ENCODE measurements at places on chromosomes 4 and X.

GRCh38 chrX:131067216-131067615 lies 9.1 kb downstream of the ARHGAP36 start:
- DNase-seq, result no peak

GRCh38 chr4:3346146-3346545 lies 53.3 kb downstream of the RGS12 start:
- peak; percentile 90 for DNase-seq

DNA sequence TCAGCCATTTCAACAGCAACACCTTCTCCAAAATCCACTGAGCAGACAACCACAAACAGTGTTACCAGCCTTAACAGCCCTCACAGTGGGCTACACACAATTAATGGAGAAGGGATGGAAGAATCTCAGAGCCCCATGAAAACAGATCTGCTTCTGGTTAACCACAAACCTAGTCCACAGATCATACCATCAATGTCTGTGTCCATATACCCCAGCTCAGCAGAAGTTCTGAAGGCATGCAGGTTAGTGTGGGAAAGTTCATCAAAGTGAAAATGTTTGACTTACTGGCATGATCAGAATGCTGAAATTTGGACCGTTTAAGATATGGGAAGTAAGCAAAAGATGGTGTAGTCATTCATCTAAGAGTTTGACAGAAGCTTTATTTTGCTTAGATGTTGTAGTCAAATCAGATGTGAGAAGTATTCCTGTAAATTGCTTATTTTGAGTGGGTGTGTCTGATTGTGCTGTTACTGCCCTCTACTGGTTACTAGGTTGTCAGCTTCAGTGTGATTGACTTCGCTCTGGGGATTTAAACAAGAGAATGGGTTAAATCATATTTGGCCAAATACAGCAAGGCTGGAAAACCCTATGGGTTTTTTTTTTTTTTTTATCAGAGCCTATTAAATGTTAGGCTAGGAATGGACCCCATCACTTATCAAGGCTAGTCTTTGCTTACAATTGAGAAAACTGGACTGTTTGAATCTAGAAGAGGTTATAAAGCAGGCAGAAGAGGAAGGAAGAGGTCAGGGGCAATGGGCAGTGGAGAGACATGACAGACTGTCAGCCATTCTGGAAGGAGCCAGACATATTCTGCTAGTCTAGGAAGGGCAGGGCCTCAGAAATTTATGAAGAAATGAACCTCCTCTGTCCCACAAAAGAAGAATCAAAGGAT lies 130.3 kb downstream of the DIPK2B start:
- peak; percentile 59 for DNase-seq

- DNase-seq, result peak; percentile 77
These were observed 79.6 kb downstream of the CCKAR start for GRCh38 chr4:26410385-26411293.

GRCh38 chr4:184641022-184641421 lies 8.2 kb downstream of the CASP3 start:
- DNase-seq, result no peak

DNA sequence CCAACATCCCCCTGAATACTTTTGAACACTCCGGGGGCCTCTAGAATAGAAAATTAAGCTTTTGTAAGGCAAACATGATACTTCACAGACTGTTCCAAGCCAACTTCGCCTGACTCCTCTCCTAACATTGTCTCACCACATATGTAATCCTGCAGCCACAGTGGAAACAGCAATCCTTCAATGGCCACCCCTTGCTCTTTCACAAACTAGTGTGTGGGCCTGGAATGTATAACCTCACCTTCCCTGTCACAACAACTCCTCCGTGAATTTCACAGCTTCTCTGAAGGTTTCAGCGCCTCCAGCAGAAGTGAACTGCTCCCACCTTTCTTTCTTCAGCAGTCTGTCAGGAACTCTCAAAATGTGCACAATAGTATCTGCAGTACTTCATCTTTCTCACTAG lies 185.1 kb downstream of the ADGRL3 start:
- DNase-seq, result no peak

DNA sequence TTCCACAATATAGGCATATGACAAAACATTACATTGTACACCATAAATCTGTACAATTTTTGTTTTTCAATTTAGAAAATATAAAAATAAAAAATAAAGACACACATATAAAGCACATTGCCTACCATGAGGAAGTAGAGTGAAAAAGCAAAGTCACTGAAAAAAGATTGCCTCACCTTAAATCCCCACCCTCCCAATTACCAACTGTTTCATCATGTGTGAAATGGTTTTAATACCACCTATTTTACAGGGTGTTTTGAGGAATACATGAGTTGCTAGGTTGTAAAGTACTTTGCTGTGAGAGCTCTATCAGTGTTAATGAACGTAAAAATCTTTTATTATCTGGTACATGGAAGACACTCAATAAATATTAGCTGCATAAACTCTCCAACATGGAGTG lies 373.6 kb upstream of the NDST3 start:
- DNase-seq, result no peak

- DNase-seq, result no peak
These were observed 62.2 kb downstream of the EVC start for GRCh38 chr4:5773271-5773555.

DNA sequence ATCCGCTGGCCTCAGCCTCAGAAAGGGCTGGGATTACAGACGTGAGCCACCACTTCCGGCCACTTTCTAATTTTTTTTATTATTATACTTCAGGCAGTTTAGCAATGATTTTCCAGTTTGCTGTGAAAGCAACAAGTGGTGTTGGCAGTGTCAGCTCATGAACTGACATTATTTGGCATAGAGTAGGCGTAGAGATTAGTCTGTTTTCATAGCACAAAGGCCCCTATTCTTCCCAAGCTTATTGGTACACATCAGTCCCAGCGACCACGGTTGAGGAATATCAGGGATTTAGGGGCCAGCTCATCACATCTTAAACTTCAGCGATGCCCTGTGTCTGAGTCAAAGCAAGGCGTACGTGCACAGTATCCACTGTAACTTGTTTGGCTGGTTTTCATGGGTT lies 53.0 kb upstream of the RASSF6 start:
- no peak for DNase-seq

DNA sequence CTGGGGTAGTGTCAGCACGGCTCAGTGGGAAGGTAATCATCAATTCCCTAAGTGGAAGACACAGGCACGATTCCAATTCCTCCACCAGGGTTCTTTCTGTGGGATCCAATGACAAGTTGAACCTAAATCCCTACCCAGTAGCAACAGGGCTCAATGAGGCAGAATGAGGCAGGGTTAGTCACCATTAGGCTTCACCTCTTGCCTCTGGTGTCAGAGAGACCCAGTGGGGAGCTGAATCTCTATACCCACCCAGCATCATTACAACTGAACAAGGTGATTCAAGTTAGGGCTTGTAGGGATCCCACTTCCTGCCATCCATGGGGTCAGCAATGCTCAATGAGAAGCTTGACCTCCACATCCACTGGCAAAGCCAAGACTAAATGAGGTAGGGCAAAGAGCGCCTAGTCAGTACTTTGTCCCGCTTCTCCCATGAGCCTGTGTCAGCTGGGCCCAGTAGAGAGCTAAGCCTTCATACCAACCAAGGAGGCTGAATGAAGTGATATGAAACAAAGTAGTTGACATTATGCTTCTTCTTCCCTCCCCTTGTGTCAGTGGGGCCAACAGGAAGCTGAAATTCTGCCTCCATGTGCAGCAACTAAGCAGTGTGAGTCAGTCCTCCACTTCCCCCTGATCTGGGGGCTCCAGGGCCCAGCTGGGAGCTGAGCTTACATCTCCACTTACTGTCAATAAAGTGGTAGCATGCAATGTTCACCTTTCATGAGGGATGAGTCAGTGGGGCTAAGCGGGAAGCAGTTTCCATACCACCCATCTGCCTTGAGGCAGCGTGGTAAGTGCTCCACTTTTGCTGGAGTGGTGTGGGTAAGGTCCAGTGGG lies 36.4 kb upstream of the RBM41 start:
- peak; percentile 43 for DNase-seq

DNA sequence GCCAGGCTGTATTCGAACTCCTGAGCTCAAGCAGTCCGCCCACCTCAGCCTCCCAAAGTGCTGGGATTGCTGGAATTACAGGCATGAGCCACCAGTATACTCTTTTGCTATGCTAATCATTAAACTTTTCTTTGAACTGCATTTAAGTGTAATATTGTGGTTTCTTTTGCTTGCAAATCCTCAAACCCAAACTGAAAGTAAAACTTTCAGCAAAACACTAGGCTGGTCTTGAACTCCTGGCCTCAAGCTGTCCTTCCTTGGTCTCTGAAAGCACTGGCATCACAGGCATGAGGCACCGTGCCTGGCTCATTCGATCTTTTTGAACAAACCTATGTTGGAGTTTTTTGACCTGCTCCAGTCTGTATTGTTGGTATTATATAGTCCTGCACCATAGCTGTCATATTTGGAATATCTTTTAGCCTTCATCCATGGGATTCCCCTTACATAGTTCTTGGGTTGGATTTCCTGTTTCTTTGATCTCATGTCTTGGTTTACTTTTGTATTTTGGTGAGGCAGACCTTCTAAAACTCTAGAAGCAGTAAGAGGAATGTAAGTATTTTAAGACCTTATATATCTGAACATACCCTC lies 34.1 kb downstream of the MOB1B start:
- DNase-seq, result no peak

DNA sequence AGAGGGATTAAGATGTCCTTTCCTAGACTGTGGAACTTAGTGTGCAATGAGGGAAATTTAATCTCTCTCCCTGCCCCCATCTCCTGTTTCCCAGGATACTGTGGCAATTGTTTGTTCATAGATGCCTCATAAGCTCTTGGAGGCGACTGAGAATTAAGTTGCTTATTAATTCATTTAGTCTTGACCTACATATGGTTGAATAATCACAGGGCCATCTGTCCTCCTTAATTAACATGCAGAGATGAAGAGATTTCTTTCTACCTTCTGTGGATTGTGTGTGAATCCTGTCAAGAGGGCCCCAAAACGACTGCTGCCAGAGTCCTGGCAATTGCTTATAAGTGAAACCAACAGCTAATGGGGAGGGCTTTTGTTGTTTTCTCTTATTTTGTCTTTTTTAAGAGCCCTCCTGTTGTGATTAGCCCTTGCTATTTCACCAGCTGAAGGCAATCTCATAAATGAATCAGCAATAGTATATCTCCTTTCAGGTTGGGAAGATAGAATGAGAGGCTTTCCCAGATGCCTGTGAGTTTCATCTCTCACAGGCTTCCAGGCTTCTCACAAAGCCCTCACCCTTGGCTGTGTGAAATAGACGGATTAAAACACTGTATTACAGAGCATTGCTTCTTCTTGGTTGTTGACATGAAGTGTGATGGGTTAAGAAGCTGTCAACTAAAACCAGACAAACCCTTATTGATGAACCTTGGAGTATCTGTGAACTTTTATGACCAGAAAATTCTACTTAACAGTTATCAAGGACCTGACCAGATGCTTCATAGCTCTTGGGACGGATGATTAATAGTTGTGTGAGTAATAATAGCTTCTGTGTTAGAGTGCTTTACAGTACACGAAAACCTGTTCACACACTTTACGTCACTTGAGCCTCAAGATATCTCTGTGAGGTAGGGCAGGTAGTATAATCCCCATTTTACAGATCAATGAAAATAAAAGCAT lies 58.5 kb downstream of the PGRMC2 start:
- DNase-seq, result no peak

DNA sequence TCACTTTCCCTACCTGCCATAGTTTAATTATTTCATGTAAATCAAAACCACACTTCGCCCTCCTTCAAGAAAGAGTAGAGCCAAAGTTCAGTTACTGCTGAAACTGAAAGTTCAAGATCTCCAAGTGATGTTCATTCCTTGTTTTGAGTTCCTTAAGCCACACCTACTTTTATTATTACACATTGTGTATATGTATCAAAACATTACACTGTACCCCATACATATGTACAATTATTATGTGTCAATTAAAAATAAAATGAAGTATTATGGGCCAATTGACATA lies 892.3 kb upstream of the NDST4 start:
- DNase-seq, result no peak

DNA sequence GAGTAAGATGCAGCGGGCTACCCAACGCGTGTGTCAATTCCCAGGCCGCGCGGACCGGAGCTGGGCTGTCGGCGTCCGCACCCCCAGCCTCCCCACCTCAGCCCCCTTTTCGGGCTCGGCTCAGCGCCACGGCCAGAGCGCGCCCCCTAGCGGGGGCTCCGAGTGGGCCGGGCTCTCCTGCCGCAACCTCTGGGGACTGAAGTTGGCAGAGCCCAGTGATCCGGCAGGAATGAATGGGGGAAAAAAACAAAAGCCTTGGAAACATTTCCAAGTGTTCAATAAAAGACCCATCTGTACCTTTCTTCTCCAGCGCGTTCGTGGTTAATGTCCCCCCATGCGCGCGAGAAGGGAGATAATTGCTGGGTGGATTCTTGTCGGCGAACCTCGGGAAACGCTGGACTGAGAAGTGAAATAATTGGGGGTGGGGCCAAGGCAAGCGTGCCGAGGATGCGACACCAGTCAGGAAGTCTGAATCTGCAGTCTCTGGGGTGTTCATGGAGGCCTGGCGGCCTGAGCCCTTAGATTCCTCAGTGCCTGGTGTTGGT lies 5.2 kb upstream of the ARX start:
- DNase-seq, result peak; percentile 60

GRCh38 chrX:71143508-71143907 lies 1.1 kb upstream of the NLGN3 start:
- DNase-seq, result no peak
